ENCODE measurements at places on chromosomes 12 and 14. TPM values are rescaled to one million over a fixed set of nuclear protein-coding genes. Genes with fewer than 3 reads are reported as not detected.

The KRT77 gene
- total RNA-seq: not detected

DNA sequence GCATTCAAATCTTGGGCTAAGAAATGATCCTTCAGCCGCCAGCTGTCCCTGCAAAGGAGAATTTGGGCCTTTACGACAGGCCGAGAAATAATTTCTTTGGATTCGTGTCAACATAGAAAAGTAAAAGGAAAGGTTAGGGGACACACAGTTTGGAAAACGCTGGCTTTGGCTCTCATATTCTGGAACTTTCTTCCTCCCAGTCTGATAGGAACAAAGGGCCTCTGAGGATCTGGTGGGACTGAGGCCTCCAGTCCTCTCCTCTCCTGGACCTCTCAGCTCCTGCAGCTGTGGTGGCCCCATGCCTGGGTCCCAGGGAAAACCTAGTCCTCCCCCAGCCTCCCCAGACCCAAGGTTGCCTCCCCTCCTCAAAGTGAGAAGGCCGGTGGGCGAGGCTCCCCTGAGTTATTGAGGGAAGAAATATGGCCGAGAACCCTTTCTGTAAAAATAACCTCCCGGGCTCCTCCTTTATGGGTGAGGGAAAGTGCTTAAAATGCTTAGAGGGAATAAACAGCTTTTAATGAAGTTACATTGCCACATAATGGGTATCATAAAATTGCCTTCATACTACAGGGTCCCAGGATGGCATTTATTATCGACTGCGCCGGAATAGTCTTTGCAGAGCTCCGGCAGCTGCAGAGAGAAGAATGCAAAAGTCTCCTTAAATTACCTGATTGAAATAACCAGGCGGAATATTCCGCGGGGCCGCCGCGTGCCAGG is 188.3 kb downstream of the PHETA1 start:
- no peak for DNase-seq

DNA sequence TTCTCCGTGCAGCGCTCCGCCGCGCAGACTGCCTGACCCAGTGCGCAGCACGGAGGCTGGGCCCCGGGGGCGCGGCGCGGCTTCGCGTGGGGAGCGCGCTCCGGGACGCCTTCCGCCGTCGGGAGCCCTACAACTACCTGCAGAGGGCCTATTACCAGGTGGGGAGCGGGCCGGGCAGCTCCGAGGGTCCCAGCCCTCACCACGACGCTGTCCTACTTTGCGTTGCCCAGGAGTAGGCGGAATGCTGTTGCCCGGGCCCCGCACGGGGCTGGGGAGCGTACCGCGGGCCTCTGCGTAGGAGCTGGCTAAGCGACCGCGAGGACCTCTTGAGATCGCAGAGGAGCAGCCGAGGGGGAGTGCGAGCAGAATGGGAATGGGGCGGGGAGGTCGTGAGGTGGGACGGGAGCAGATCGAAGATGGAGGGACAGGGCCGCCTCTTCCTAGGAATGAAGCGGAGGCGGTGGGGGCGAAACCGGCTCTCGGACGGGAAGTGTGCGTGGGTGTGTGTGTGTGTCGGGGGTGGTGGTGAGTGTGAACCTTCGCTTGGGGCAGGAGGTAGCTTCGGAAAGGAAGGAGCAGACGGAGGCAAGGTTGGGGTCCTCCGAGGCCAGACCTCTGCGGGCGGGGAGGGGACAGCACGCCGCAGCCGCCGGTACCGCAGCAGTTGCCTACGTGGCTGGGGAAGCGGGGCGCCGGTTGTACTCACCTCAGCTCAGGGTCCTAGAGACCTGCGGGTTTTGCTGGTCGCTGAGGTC is 751 bp downstream of the P3H3 start:
- no peak for DNase-seq

- DNase-seq: peak; percentile 64
Measured at GRCh38 chr14:49861699-49862088, 9.1 kb upstream of the NEMF start.

- no peak for DNase-seq
Measured at GRCh38 chr12:9124383-9125031, 8.8 kb upstream of the A2M start.

GRCh38 chr12:131681257-131681620 is 29.7 kb upstream of the SFSWAP start:
- DNase-seq: no peak

DNA sequence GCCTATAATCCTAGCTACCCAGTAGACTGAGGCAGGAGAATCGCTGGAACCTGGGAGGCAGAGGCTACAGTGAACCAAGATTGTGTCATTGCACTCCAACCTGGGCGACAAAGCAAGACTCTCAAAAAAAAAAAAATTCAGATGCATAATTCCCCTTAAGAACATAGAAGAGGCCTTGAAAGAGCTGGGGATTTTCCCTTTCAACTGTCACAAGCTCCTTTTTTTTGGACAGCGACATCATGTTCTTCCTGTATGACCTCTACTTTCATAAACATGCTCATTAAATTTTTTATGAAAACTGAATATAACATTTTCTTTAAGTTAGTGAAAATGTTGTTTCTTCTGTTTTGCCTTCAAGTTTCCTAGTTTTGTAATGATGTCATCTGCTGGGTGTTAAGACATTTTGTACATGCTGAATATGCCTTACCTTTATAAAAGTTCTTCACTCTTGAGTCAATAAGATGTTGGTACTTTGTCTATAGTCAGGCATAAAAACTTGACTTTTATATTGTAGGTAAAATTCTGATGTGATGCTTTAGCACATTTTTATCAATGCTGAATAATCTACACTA is 76.0 kb downstream of the PTHLH start:
- no peak for DNase-seq

The SPATA7 gene
- 3.1 TPM for total RNA-seq

DNA sequence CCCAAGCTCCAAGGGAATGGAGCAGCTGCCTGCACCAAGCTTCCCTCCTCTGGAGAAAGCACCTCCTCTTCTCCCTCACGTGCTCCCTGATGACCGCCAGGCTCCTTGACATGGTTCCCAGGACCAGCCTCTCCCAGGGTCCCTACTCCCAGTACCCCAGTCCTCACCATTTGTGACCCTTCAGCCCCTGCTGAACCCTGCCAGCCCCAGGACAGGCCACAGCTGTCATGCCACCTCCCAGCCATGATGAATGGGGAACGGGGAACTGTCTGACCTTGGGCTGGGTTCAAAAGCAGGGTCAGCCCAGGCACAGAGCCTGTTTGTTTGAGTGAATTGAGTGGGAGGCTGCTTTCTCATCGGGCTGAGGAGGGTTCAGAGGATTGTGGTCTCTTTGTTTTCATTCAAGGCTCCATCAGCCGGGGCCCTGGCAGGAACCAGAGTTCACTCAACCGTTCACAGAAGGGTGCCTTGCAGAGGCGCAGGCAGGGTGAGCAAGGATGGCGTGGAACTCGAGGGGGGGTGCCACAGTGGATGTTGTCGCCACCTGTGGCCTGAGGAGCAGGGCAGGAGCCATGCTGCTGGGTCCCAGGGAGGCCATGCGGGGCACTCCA is 344.5 kb upstream of the SFSWAP start:
- DNase-seq: no peak

The DIO3 gene
- total RNA-seq: not detected

- DNase-seq: peak; percentile 15
Measured at GRCh38 chr14:95901054-95901453, 24.4 kb downstream of the TUNAR start.

DNA sequence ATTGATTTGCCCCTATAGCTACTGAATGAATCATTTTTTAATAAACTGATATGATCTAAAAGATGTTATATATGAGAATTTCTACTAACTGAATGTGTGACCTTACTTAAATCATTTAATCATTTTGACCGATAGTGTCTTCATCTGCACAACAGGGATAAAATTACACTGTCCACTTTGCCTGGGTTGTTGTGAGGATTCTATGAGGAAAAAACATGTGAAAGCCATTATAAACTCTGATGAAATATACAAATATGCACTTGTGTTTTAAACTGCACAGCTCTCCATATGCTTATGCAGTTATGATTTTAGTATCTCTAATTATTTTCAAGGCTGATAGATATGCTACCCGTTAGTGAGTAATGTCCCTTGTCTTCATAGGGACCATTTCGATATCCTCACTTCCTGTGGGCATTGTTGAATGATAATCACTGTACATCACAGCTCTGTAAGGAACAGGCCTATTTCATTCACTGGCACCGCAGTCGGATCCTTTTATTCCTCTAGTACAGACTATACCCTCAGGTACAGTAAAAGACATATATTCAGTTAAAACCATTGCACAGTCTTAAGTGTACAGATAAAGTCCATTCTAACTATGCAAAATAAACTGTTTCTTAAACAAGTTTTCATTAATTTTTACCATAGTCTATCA is 88.7 kb upstream of the RAP1B start:
- no peak for DNase-seq

The ETFBKMT gene
- total RNA-seq: 0.69 TPM

- DNase-seq: no peak
Measured at GRCh38 chr12:15855646-15856045, 26.5 kb upstream of the STRAP start.

- no peak for DNase-seq
Measured at GRCh38 chr14:67962215-67962644, 142.7 kb downstream of the RAD51B start.

- peak; percentile 76 for DNase-seq
Measured at GRCh38 chr14:106586098-106586704, 1059.8 kb downstream of the TMEM121 start.

DNA sequence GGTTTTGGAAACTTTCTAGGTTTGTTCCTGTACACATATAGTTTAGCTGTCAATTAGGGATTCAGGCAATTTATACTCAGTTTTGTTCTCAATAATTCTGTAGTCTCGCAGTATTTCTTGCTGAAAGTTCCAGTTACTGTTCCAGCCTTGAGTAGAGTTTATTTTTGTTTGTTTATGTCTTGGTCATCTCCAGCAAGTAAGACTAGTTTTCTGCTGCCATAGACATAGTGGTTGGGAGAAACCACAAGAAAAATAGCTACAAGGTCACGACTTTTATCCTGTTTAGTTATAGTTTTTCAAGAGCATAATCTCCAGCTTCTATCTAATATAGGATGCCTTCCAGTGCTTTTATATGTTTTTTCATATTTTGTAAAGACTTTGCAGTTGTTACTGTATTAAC is 99.6 kb upstream of the FOXG1 start:
- DNase-seq: no peak

DNA sequence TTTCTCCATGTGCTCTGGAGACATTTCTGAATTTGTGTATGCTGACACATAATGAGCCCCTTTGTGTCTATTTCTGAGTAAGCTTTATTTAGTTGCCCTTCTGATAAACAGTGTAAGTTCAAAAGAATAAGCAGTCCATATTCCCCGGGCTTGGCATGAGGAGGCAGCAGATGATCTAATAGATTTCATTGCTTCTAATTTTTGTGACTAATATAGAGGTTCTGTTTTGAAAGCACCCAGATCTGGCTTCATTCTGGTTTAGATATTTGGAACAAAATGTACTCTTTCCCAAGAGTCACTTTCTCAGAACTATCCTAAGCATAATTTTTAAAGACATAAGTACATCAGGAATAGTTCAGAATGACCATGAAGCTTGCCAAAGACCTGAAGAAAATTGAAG is 290.9 kb downstream of the BTG1 start:
- DNase-seq: no peak

Data from natural killer cell treated with Interleukin-12 subunit alpha and Interleukin-12 subunit beta and Interleukin-15 and Interleukin-18, amount 100 ng/mL, for 72 hours (primary cell).